ENCODE measurements at places on chromosomes 2 and 18.

DNA sequence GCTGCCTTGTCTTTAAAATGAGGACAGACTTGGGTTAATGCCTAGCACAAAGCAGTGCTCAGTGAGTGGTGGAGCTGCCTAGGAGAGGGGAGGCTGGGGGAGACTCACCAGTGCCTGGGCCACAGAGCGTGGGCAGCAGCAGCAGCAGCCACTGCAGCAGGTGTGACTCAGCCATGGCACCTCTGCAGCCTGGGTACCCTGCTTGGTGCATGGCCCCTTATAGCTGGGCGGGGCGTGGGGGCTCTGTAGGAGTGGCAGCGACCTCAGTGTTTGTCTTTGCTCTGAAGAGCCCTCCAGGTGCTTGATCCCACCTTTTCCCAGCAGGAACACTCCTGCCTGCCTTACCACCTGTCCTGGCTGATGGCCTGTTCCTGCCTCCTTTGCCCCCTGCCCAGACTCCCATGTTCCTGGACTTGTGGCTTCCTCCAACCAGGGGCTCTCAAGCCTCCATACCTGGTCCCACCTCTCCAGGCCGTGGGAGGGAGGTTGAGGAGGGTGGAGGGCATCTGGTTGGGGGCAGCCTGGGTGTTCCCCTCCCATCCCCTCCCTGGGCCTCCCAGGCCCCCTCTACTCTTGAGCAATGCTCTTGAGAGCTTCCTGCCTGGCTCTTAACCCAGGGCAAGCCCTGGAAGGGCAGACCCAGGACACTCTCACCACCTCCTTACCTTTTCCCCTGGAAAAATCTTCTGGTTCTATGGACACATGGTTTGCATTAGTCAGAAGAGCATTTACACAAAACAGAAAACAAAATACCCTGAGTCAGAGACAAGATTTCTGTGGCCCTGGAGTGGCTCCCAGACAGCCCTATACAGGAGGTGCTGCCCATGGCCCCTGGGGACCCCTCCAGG is at the start of gene SFTPB:
Gene SFTPB, minus strand, starts transcription at position 191 of the 848 bp plus-strand sequence. Its CDS starts 16 bp downstream, at position 175.
- no peak for DNase-seq

GRCh38 chr2:33136056-33136455 is 189.3 kb downstream of the LTBP1 start:
- no peak for DNase-seq

DNA sequence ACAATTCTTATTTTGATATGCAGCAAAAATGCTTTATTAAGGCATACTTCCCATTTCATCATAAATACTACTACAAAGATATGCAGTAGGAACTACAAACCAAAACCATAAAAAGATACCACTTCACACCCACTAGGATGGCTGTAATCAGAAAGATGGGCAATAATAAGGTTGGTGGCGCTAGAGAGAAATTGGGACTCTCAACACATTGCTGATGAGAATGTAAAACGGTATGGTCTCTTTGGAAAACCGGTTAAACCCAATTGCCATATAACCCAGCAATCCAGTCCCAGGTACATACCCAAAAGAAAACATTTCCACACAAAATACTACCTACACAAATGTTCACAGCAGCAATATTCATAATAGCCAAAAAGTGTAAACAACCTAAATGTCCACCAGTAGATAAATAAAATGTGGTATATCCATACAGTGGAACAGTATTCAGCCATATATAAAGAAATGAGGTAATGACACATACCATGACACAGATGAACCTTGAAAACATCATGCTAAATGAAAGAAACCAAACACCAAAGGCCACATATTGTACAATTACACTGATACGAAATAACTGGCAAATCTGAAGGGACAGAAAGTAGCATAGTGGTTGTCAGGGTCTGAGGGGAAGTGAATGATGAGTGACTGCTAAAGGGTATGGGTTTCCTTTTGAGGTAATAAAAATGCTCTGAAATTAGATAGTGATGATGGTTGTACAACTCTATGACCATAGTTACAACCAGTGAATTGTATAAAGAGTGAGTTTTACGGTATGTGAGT is 12.7 kb downstream of the SP3 start:
- DNase-seq = no peak

DNA sequence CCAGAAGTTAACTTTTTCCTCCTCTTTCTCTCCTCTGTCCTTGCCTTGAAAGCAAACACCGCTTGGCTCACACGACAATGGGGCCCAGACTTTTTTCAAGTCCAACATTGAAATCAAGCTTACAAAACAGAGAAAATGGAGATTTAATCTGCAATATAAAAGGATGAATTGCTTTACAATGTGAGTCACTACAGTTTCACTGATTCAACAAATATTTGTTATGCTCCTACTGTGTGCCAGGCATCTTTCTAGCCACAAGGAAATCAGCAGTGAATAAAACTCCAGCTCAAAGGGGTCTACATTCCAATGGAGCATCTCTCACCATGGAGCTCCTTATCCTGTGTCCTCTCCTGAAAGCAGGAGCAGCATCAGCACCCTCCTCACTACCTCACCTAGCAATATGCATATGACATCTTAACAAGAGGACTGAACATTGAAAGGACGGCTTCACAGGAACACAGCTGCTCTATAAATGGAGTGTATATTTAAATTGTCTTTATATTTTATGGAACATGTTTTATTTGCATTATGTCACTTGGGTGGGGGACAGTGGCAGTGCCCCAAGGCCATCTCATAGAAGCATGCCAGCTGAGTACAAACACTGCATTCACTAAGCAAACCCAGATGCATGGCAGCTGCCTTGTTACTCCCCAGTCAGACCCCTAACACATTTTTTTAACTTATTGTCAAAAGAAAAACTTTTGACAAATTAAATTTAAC is 39.5 kb downstream of the PKDCC start:
- DNase-seq = no peak

DNA sequence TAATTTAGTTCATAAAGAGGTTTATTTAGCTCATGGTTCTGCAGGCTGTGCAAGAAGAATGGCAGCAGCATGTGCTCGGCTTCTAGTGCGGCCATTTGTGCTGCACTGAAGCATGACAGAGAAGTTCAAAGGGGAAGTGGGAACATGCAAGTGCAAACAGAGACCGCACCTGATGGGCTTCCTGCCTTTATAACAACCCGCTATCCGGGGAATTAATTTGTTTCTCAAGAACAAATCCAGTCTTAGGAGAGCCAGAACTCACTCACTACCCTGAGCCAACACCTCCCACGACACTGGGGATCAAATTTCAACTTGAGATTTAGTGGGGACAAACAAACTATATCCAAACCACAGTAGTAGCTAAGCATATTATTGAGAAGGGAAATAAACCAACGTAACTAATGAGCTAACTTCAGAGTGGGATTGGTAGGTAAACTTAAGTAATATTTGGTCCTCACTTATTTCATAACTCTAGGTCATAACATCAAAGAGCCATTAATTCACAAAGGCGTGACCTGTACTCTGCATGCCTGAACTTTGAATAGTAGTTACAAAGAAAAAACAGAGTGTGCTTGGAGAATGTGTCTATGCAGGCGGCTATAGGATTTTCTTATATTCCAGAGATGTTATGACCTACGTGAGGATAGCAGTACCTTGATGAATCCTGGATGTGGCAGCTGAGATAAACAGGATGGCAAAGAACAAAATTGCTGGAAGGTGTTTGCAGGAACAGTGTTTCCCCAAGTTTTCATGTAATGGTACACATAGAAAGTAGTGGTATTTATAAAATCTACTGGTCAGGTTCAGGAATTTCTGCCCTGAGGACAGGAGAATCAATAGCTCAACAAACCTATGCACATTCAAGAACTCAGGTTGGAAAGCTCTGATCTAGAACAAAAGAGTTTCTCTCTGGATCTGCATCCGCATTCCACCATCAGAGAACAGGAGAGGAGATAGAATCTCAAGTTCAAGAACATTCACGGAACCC is 845.9 kb upstream of the ID2 start:
- DNase-seq = no peak

- DNase-seq = no peak
These were observed 109.2 kb downstream of the EXOC6B start for GRCh38 chr2:72716601-72717000.
